ENCODE measurements at places on chromosomes 12 and 14. TPM values are rescaled to one million over a fixed set of nuclear protein-coding genes. Genes with fewer than 3 reads are reported as not detected.

DNA sequence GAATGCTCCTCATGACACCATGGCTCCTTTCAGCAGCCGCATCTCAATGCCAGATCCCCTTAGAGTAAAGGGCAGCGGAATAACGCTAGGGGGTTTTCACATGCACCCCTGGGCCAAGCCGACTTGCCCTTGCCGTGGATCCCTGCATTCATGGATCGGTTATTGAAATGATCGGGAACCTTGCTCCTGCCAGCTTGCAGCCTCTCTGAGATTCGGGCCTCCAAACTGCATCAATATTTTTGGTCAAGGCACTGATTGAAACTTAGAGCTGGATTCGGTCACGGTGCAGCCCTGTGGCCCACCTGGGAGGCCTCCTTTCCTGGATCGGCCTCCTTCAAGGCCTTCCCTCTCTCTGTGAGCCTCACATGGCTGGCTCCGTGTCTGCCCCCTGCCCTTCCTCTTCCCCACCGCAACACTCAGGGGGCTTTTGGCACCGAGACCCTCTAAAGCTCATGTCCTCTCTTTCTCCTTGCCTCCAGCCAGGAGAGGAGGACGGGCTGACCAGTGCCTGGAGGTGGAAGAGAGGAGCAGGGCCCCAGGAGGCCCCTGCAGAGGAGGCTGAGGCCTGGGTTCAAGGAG is 1.8 kb downstream of the PTPN6 start:
- DNase-seq = no peak

- no peak for DNase-seq
Observed at GRCh38 chr12:11651381-11651780, 1.9 kb downstream of the ETV6 start.

DNA sequence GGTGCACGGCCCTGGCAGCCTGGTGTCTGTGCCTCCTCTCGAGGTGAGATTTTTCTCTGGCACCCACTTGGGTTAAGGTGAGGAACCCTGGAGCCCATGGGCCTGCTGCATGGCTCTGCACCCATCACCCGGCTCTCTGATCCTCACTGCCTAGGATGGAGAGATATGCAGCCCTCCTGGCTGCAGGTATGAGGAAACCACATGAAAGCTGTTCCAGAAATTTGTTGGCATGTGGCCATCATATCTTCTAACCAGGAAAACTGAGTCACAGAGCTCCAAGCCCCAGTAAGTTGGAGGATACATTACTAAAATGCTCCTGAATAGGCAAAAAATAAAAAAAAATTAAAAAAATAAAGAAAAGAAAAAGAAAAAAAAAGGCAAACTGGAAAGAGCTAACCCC is 39.3 kb upstream of the DDX11 start:
- DNase-seq = no peak

DNA sequence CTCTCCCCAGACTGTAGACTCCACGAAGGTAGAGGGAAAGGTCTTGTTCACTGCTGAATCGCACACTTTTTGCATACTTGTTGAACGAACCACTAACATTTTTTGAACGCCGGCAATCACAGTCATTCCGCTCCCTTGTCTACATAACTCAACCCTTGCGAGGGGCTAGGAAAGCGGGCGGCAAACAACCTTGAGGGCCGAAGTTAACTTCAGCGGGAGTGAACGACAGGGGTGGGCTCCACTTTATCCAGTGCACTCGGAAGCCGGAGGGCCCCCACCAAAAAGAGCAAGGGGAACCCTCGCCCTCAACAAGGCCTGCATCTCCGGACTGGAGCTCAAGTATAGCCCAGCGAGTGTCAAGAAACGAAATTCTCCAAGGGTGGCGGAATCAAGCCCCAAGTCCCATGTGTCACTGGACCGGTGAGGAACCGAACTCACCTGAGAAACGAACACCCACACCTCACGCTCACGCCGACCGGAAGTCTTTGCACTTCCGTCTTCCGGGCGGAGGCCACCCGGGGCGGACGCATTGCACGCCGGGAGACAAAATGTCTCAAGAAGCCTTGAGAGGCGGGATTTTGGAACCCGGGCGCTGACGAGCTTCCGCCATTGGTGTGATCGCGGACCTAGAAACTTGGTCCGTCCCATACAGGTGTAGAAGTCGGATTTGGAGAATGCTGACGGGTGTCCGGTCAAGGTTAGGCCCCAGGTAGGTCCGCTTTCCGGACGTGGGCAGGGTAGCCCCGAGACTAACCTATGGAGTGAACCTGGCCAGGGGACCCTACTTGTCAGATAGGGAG is at the start of gene LLPH:
TSS of gene LLPH (minus strand) at position 484 of the 800 bp plus-strand sequence. CDS start 1,644 bp downstream, outside the sequence.
- peak; percentile 95 for DNase-seq

GRCh38 chr12:90355711-90356355 is 599.1 kb downstream of the CCER1 start:
- DNase-seq = no peak

DNA sequence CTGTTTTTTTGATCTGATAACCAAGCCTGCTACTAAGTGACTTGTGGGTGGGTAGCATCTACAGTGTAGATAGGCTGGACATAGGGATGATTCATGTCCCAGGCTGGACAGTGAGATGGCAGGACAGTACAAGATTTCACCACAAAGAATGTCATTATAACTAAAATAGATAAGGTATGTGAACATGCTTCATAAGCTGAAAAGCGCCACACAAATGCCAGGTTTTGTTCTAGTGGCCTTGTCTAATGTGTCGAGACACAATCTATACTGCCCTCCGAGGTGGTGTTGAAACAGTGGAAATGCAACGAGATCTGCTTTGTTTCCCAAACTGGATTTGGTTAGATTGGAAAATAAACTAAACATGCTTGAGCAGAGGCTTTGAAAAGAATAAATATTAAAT is 4.4 kb downstream of the LGALS3 start:
- DNase-seq = no peak

DNA sequence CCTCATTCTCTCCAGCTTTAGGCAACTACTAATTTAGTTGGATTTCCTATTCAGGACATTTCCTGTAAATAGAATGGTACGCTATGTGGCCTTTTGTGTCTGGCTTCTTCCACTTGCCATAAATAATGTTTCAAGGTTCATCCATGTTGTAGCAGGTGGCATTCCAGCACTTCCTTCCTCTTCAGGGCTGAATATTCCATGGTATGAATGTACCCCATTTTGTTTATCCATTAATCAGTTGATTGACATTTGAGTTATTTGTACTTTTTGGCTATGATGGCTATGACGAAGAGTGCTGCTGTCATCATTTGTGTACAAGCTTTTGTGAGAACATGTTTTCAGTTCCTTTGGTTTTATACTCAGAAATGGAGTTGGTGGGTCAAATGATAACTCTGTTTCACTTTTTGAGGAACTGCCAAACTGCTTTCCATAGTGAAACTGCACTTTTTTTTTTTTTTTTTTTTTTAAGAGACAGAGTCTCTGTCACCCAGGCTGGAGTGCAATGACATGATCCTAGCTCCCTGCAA is 6.5 kb upstream of the CDK2AP1 start:
- peak; percentile 63 for DNase-seq

GRCh38 chr12:42332301-42333285 is 6.6 kb downstream of the PPHLN1 start:
- peak; percentile 58 for DNase-seq

GRCh38 chr14:74574706-74575105 is 37.3 kb downstream of the LTBP2 start:
- DNase-seq = peak; percentile 33

- DNase-seq = no peak
Observed at GRCh38 chr14:68921666-68922065, 57.4 kb downstream of the ACTN1 start.

DNA sequence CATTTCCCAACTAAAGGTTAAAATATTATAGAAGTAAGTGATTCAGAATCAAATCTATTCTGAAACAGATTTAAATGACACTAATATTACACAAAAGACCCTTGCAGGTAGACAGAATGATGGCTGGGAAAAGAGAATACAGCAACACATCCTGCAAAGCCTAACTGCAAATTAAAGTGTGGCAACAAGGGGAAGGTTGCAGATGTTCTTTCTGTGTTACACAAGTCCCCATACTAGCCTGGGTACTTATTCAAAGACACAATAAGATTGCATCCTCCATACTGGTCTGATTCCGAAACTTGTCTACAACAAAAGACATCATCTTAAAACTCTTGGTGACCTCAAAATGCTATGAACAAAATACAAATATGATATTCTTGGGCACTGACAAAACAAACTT is 50.5 kb downstream of the R3HDM2 start:
- DNase-seq = no peak

DNA sequence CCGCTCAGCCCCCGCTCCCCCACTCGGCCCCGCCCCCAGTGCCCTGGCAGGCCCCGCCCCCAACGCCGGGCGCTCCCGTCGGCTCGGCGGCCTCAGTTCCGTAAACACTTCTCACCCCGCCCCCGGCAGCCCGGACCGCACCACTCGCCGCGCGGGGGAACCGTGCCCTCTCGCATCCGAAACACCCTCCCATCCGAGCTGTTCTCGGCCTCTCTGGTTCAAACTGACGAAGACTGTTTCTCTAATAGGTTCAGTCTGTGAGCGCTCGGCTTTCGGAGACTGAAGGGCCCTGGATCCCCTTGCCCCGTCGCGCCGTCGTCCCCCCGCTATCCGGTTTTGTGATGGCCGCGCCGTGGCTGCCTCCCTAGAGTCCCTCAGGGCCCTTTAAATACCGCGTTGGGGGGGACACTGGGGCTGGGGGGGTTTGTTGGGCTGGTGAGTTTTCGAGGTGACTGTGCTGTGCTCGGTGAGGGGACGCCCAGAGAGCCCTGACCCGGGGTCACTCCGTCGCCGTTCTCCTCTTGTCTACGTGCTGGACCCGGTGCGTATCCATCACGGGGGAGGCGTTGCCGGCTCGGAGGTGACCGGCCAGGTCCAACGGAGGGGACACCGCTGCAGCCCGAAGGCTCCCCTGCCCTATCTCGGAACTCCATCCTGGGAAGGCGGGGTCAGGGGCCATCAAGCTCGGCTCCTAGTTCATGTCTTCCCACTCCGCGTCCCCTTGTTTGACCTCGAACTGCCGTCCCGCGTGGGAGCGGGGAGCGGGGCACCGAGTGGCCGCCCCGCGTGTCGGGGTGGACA is at the start of gene TCP11L2:
TSS of gene TCP11L2 (plus strand) at position 333 of the 801 bp plus-strand sequence. CDS start 8,343 bp downstream, outside the sequence.
- peak; percentile 89 for DNase-seq

- no peak for DNase-seq
Observed at GRCh38 chr14:98960617-98961013, 311.4 kb downstream of the BCL11B start.

GRCh38 chr12:44286336-44286735 is 450.5 kb downstream of the TMEM117 start:
- DNase-seq = no peak

DNA sequence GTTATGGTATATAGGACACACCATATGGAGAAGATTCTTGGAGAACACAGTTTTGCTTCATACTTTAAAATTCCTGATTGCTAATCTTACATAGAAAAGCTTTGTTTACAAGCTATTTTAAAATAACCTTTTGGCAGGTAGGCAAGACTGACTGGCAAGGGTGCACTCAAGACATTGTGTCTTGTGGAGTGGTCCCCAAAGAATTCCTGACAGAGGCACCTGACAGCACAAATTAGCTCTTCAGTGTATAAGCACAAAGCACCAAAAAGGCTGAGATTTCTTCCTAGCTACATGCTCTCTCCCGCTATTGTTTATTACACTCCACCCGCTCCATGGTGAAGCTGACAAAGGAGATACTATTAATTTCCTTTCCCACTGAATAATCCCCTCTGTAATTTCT is 139.4 kb downstream of the MON2 start:
- no peak for DNase-seq

DNA sequence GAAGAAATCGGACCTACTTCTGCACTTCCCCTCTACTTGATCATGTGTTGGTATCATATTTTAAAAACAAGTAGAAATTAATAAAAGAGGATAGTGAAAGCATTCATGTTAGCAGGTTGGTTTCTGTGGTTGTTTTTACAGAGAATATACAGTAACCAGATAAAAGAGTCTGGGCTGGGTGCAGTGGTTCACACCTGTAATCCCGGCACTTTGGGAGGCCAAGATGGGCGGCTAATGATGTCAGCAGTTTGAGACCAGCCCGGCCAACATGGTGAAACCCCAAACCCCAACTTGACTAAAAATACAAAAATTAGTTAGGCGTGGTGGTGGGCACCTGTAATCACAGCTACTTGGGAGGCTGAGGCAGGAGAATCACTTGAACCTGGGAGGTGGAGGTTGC is 55.9 kb downstream of the LRP6 start:
- no peak for DNase-seq

DNA sequence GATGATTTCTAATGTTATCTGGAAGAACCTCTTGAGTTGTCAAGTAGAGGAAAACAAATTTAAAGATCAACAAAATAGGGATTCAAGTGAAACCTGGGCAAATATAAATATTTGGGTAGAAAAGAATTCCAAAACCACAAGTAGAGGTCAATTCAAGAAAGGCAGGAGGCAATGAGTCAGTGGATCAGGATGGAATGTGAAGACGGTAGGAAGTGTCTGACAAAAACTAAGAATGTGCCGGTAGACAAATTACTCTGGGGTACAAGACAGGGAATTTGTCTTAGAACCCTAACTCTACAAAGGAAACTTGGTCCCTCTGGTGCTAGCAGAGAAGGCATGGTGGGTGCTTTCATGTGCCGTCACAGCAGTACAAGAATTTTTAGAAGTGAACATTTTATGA is 13.6 kb downstream of the ABCD2 start:
- DNase-seq = no peak

- no peak for DNase-seq
Observed at GRCh38 chr12:91813701-91814100, 331.9 kb downstream of the BTG1 start.

GRCh38 chr14:49959822-49960408 is 67.0 kb downstream of the ARF6 start:
- peak; percentile 96 for DNase-seq

- no peak for DNase-seq
Observed at GRCh38 chr14:104072586-104072985, 12.9 kb upstream of the ASPG start.

DNA sequence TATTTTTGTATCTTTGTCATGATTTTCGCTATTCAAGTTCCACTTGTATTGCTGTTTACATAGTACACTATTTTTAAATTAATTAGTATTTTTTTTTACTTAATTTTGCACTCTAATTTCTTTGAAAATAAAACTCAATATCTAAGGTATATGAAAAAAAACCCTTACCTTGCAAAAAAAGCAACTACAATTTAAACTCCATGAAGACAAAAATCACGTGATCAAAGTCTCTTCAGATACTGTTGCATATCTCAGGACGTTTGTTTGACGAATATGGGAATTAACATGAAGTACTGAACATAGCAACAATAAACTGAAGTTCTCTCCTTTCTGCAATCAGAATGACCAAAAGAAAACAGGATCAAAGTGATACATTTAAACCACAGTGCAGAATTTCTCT is 968.4 kb upstream of the SEL1L start:
- DNase-seq = no peak

- no peak for DNase-seq
Observed at GRCh38 chr12:122081083-122081696, 2.6 kb downstream of the MLXIP start.

- no peak for DNase-seq
Observed at GRCh38 chr12:8527250-8528130, 13.2 kb downstream of the CLEC4E start.

The C12orf42 gene
- not detected for total RNA-seq

The CELA1 gene
- total RNA-seq = not detected

The MSRB3 gene
- not detected for total RNA-seq

The CCDC38 gene
- total RNA-seq = 1.5 TPM

The C12orf50 gene
- total RNA-seq = 0.08 TPM

The LRR1 gene
- 80.3 TPM for total RNA-seq

The VSX2 gene
- not detected for total RNA-seq

The IFNG-AS1 gene
- total RNA-seq = 36.8 TPM

The PRH2 gene
- total RNA-seq = not detected

The KRAS gene
- total RNA-seq = 39.1 TPM
